ENCODE measurements at places on chromosomes 5 and 9. TPM values are rescaled to one million over a fixed set of nuclear protein-coding genes. Genes with fewer than 3 reads are reported as not detected.

DNA sequence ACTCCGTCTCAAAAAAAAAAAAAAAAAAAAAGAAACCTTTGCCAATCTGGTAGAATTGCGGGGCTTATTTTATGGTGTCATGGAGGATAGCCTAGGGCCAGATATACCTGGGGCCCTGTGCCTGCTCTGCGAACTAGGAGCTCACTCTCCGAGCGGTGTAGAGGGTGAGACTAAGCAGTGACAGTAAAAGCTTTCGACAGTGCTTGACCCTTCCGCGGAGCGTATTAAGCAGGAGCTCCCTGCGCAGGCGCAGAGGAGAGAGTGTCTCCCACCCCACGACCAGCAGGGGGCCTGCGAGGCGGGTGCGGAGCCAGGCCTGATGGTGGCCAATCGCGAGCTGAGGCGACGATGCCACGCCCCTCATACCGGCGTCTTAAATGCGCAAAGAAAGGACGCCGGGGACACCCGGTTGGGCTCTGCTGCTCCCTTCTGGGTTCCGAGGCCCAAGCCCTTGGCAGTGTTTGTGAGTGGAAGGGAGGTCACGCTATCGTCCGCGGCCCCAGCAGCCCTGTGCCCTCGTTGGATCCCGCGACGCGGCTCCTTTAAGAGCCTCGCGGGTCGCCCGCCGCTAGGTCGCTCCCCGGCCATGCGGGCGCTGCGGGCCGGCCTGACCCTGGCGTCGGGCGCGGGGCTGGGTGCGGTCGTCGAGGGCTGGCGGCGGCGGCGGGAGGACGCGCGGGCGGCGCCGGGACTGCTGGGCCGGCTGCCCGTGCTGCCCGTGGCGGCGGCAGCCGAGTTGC is at the start of gene ENDOG:
Gene ENDOG (plus strand): TSS at position 402 of the 740 bp plus-strand sequence. CDS start 185 bp downstream, at position 587.
- DNase-seq, result peak; percentile 97

GRCh38 chr9:23542927-23543326 is 283.1 kb downstream of the ELAVL2 start:
- DNase-seq, result no peak

- no peak for DNase-seq
Measured at GRCh38 chr5:14171621-14172020, 28.5 kb downstream of the TRIO start.

- no peak for DNase-seq
Measured at GRCh38 chr5:111299067-111299481, 74.9 kb downstream of the CAMK4 start.

GRCh38 chr9:69173891-69174615 is at the start of gene TJP2:
Gene TJP2, plus strand, starts transcription at chr9:69174277. Its CDS starts 96 bp downstream, at chr9:69174373.
- peak; percentile 35 for DNase-seq

GRCh38 chr9:100489836-100490235 is 16.9 kb downstream of the TMEFF1 start:
- DNase-seq, result no peak

GRCh38 chr5:6745706-6746222 is 32.5 kb downstream of the TENT4A start:
- no peak for DNase-seq

- no peak for DNase-seq
Measured at GRCh38 chr9:75226403-75227139, 138.3 kb downstream of the OSTF1 start.

- DNase-seq, result no peak
Measured at GRCh38 chr5:77645158-77645994, 6.9 kb upstream of the OTP start.

GRCh38 chr9:115202960-115203751 is 85.2 kb upstream of the TNC start:
- DNase-seq, result no peak

GRCh38 chr9:71710201-71710600 is 58.1 kb downstream of the CEMIP2 start:
- no peak for DNase-seq

DNA sequence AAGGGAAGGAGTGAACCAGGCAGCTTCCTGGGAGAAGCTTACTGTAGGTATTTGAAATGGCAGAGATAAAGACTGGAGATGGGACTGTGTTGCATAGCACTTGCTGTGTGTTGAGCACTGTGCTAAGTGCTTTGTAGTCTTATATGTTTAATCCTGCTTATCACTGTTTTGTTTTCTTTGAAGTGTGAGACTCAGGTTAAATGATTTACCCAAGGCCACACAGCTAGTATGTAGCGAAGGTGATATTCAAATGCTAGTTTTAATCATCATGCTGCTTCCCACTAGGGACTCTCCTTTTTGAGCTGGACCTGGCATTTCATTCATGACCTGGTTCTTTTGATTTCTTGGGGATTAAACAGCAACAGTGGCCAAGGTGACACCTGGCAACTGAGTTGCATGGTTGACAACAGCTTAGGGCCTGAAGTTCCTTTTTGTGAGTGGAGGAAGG is 35.3 kb upstream of the SPRY4 start:
- DNase-seq, result no peak

- DNase-seq, result peak; percentile 90
Measured at GRCh38 chr5:181243564-181244343, at the start of gene RACK1. Gene RACK1, minus strand, starts transcription at chr5:181243906. Its CDS starts 106 bp downstream, at chr5:181243800.

GRCh38 chr9:95494022-95494415 is 22.8 kb downstream of the PTCH1 start:
- DNase-seq, result no peak

DNA sequence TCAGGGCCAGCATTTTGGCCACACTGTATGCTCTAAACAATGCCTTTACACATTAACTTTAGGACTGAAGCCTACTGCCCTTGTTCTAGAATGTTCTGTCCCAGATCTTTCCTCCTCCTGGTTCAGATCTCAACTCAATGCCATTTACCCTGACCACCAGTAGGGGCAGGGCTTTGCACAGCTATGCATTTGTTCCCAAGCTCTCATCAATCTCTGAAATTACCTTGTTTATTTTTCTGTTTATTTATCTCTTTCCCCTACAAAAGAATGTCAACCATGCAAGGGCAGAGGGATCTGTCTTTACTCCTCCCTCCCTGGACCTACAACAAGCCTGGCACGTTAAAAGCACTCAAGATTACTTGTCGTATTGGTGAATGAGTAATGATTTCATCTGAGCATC is 612.9 kb downstream of the BNC2 start:
- no peak for DNase-seq

DNA sequence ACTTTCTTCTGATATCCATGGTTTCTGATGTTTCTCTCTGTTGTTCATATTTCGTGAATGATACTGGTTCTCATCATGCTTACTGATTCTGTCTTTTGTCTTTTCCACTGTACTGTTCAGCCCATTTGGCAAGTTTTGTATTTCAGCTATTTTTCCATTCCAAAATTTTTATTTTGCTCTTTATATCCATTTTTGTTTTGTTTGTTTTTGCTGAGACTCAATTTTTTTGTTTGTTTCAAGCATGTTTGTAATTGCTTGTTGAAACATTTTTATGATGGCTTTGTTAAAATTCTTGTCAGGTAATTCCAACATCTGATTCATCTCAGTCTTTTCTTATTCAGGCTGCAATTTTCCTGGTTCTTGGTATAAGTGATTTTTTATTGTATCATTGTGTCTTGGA is 64.0 kb downstream of the ERCC6L2 start:
- no peak for DNase-seq

DNA sequence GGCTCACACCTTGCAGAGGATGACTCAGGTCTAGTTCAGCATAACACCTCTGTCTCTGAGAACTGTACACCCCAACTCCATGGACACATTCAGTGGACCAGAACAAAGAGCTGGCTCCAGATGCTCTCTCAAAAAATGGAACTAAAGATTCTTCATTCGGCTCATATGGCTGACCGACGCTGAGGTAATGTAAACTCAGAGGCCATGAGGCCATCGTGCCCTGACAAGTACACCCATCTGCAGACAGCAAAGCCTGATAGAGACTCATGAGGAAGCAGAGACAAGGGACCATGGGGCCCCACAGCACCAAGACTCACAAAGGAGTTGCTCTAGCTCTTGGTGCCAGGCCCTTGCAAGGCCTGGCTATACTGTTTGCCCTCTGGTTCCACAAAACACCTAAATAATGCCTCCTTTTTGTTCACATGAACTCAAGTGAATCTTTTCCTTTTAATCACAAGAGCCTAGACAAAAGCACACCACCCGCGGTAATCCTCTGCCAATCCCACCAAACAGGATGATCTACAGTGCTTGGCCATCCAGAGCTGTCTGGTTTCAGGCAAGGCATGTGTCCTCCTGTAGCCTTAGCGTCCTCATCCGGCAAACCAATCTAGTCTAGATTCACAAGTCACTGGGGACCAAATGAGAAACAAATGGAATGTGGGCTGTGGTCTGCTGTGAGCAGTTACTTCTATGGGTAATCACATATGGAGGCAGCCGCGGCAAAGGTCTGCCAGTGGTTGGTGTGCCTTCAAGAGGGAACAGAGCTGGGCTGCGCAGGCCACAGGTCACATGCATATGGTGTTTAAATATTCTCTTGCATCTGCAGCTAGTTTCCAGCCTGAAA is 22.7 kb downstream of the MED27 start:
- no peak for DNase-seq

GRCh38 chr5:111996574-111996973 is 239.6 kb upstream of the NREP start:
- no peak for DNase-seq

- no peak for DNase-seq
Measured at GRCh38 chr9:31848505-31849285, 535.7 kb upstream of the ACO1 start.

DNA sequence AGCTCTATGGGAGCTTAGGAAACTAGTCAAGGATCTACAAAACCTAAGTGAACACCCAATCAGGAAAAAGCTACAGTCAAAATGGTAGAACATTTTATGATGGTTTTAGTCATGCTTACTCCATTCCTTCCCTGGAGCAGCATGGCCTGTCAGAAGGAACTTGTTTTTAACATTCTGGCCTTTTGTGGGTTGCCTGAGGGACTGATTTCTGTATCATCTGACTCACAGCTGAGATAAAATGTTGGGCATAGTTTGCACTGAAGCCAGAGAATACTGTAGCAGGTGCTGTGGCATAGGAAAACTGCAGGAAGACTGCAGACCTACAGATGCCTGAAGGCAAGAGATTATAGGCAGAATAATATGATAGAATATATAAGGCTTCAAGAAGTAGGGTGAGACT is 719.6 kb upstream of the GRAMD2B start:
- DNase-seq, result no peak

GRCh38 chr5:34914671-34915138 is 599 bp downstream of the RAD1 start:
- DNase-seq, result peak; percentile 14

DNA sequence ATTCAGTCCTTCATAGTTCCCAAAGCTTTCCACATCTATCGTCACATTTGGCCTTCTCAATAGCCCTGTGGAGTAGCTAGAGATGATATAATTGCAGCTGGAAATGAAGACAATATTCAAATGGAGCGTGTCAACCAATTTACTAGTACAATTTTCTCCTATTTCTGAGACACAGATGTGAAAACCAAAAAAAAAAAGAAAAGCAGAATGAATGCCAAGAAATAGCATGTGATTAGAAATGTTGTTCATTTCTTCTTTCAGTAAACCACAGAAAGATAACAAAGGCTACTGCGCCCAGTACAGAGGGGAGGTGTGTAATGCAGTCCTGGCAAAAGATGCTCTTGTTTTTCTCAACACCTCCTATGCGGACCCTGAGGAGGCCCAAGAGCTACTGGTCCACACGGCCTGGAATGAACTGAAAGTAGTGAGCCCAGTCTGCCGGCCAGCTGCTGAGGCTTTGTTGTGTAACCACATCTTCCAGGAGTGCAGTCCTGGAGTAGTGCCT is 99.0 kb downstream of the MUSK start:
- peak; percentile 24 for DNase-seq

- DNase-seq, result no peak
Measured at GRCh38 chr9:115759426-115759825, 394.2 kb upstream of the PAPPA start.

- DNase-seq, result peak; percentile 46
Measured at GRCh38 chr5:95822043-95822541, 434 bp downstream of the GLRX start.

DNA sequence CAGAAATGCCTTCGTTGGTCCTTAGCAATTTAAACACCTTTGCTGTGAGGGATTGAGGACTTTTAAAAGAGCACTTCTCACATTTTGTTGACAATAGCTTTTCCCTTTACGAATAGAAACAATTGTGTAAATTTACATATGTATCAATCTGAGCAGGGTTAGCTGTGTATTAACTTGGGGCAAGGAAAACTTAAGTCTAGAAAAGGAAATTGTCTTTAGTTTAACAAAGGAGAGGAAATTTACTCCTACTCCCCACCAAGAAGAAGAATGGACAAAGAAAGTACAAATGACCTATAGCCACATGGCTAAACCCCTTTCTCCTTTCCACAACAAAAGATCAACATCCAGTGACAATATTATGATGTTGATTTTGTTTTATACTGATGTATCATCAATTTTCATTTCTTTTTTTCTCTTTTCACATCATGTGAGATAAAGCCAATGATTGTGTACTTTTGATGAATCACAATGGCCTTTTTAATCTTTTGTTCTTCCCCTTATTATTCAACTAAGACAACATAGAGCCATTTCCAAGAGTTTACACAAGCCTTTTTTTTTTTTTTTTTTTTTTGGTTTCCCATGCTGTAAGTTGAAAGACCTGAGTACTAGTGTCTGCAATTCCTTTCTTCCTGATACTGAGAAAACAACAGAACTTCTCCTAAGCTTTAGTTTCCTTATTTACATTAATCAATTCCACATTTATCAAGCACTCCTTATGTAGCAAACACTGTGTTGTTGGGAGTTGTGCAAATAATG is 19.0 kb downstream of the FOXB2 start:
- no peak for DNase-seq

GRCh38 chr9:124180557-124180956 is 77.2 kb upstream of the NEK6 start:
- no peak for DNase-seq

DNA sequence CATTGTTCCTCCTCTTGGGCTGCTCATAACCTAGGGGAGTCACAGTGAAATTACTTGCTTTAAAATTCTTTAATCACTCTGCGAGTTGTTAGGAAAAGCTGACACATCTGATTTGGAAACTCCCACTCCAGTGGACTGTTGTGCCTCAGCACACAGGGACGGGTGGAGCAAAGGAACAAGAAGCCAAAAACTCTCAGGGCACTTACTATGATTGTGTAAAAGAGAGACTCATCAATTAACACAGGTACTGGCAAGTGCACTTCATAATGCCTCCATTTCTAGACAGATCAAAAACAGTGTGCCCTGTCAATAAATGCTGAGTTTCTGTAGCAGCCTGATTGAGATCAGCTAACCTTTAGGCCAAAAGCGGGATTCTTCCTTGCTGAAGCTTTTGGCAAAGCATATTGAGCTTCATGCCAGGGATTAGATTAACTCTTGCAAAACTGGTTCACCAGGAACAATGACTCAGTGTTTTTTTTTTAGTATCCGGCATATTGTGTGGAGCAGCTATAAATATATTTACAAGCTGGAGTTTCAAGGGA is 55.9 kb downstream of the TMC1 start:
- peak; percentile 26 for DNase-seq

ADAMTS6 gene
- total RNA-seq, result 19.0 TPM

IL9 gene
- total RNA-seq, result not detected

NIM1K gene
- total RNA-seq, result 0.26 TPM

OBP2B gene
- total RNA-seq, result not detected

PPP2R2B gene
- 2.6 TPM for total RNA-seq

PRDM9 gene
- not detected for total RNA-seq

HTR4 gene
- 3.8 TPM for total RNA-seq

ARL14EPL gene
- not detected for total RNA-seq

SLCO6A1 gene
- total RNA-seq, result not detected

MLANA gene
- not detected for total RNA-seq

EGFL7 gene
- 62.2 TPM for total RNA-seq

PCDHA3 gene
- 1.9 TPM for total RNA-seq

AHRR gene
- 3.5 TPM for total RNA-seq

MZB1 gene
- 1.1 TPM for total RNA-seq
